ENCODE measurements at places on chromosomes 1 and 21.

- no peak for DNase-seq
Observed at GRCh38 chr21:22728091-22728490, 1729.9 kb downstream of the NCAM2 start.

DNA sequence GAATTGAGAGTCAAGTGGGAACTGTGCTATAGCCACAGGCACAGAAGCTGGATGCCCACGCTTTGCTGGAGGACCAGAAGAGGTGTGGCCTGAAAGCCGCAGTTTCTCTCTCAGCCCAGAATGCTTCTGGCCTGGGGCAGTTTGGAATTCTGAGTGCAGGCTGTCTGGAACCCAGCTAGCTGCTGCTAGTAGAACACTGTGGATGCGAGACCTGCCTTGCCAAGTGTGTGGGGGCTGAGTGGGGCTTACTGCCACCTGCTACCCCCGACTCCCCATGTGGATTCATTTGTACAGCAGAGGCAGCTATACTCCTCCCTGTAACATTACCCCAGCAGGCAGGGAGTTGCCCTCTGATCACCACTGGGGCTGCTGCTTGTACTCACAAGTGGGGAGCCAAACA is 12.2 kb downstream of the ADAMTS1 start:
- DNase-seq = no peak

GRCh38 chr1:159196543-159196942 is 8.1 kb upstream of the ACKR1 start:
- no peak for DNase-seq

GRCh38 chr1:31765041-31765467 is 914 bp upstream of the ADGRB2 start:
- DNase-seq = no peak

DNA sequence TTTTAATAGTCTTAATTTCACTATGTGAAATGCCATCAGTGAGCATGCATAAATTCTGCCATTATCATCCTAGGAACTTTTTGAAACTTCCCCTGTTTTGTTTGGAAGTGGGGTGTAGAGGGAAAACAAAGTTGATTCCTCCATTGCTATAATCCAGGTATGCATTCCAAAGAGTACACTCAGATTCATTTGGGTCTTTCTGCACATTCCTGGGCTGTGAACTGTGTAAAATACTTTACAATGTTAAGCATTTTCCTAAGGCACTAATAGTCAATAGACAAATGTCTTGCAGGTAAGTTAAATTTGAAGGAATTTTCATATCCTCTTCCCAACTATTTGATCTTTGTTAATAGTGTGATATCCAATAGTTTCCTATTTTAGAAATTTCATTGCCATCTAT is 36.2 kb downstream of the SGIP1 start:
- no peak for DNase-seq

DNA sequence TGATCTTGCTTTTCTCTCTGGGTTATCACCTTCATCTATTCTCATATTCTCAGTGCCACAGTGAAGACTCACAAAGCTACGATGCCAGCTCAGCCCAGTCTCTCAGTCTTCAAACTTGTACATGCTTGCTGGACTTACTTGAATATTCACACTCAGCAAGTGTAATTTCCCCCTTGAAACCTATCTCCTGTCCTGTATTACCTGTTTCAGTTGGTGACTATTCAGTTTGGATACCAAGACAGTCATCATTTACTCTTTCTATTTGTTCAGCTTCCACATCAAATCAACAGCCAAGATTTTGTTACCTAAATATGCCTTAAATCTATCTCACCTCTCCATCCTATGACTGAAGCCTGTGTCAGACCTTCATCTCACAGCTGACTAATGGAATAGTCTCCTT is 209.7 kb downstream of the LRRC7 start:
- no peak for DNase-seq

DNA sequence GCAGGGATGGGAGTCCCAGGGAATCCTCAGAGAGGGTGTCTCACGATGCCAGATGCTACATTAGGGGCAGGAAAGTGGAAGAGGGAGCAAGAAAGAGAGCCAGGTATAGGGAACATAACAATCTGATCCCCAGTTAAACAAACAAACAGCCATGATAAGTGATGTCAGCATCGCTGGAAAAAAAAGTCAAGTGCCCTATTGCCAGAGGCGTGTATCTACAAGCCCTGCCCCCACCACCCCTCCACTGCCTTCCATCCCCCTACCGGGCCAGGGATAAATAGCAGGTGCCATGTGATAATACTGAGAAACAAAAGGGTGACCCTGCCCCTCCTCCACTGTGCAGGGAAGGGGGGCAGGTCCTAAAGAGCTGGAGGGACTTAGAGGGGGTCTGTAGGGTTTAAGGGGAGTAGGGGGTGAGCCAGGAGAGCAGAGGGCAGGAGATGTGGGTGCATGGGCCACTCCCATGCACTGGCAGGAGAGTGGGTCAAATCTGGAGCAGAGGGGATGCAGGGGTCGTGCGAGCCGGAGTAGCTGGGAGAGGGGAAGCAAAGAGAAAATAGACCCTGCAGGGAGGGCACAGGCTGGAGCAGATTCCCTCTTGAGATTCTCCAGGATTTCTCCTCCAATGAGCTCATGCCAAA is 3.4 kb downstream of the SLC26A9 start:
- peak; percentile 34 for DNase-seq

GRCh38 chr1:160629286-160630210 is 17.3 kb downstream of the SLAMF1 start:
- DNase-seq = no peak

DNA sequence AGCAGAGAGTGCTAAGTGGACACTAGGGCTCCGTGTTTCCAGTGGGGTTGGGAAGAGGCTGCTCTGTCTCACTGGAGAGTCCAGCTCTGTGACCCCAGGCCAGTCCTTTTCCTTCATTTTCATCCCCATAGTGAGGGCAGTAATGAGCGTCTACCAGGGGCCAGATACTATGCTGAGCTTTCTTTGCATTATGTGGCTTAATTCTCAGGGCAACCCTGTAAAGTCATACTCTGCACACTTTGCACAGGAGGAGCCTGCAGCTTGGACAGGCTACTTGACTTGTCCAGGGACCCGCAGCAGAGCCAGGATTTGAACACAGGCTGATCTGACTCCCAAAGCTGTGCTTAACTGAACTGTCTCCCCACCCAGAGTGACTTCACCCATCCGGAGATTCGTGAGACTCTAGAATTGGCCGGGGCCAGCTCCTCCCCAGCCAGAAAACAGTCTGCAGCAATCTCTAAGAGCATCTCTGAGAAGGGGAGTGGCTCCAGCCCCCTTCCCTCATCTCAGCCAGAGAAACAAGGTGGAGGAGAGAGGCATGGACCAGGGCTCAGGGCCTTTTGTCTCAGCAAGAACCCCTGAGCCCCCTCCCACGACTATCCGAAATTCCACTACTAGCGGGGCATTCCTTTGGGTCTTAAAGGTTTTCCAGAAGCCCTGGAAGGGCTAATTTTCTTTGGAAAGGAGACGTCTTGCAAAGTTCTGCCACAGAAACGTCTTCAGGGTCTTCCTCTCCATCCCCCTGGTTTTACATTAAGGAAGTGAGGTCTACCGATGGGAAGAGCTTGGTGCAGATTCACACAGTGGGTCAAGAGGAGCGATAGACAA is 866 bp upstream of the FNDC5 start:
- DNase-seq = peak; percentile 28

DNA sequence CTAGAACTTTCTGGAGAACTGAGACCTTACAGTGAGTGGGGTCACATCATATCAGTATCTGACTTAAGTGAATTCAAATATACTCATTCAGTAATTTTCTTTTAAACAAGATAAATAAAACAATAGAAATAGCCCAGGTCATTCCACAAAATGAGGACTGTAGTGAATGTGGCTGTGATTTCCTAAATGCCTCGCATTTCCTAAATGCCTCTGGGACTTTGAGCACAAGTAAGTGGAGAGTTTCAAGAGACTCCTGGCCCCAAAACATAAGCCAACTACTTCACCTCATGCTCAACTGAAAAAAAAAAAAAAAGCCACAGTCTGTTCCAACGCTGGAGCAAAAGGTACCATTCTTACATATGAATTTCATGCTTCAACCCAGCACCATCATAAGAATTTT is 81.5 kb downstream of the ZNF281 start:
- DNase-seq = no peak

DNA sequence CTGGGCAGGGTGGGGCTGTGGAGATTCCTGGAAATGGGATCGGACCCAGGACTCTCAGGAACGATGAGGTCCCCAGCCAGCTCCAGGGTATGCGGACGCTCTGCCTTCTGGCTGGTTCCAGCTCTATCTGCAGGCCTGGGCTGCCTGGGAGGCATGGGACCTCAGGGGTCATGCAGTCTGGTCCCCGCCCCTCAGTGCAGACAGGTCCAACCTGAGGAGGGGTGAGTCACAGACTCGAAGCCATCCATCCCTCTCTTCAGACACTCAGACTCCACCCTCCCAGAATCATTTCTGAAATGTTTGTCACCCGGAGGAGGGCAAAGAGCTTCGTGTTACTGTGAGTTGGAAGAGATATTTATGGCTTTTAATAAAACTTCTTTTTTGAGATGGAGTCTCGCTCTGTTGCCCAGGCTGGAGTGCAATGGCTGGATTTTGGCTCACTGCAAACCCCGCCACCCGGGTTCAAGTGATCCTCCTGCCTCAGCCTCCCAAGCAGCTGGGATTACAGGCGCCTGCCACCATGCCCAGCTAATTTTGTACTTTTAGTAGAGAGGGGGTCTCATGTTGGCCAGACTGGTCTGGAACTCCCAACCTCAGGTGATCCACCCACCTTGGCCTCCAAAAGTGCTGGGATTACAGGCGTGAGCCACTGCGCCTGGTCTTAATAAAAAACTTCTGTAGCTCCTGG is 5.9 kb upstream of the MYOM3 start:
- DNase-seq = no peak

- no peak for DNase-seq
Observed at GRCh38 chr1:195709821-195710220, 898.4 kb downstream of the KCNT2 start.

- no peak for DNase-seq
Observed at GRCh38 chr1:204672482-204673121, 12.9 kb downstream of the LRRN2 start.

DNA sequence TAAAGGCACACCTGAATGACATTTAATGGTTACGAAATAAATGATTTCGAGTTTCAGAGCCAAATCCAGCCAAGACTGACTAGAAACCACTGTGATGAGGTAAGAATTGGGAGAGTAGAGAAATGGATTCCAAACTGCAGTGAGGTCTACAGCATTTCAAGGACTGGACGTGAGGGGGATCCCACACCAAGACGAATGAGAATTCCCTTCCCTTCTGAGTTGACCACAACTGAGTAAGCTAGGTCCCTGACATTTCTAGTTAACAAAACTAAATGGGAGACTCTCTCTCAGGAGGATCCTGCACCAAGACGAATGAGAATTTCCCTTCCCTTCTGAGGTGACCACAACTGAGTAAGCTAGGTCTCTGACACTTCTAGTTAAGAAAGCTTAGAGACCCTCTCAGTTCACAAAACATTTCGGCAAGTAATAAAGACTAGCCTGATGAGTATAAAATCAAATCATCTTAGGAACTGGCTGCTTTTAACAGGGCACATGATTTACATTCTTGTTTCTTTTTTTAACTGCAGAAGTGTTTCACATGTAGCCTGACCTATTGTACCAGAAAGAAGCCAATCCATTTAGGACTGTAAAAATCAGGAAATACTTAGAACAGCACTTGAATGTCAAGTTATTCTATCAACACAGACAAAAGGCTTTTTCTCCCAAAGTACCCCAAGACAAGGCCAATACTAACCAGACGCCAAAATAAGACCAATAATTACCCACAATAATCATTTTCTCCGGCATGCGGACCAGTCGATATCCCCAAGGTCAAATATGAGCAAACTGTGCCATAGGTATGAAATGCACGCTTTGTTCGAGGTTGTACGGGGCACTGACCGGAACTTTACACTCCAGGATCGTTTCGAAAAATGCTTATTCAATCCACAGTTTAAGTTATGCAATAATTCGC is 1.4 kb upstream of the SPATA1 start:
- peak; percentile 14 for DNase-seq

- no peak for DNase-seq
Observed at GRCh38 chr1:1875932-1876331, 15.0 kb downstream of the GNB1 start.

- no peak for DNase-seq
Observed at GRCh38 chr1:233570216-233570615, 43.7 kb upstream of the KCNK1 start.

DNA sequence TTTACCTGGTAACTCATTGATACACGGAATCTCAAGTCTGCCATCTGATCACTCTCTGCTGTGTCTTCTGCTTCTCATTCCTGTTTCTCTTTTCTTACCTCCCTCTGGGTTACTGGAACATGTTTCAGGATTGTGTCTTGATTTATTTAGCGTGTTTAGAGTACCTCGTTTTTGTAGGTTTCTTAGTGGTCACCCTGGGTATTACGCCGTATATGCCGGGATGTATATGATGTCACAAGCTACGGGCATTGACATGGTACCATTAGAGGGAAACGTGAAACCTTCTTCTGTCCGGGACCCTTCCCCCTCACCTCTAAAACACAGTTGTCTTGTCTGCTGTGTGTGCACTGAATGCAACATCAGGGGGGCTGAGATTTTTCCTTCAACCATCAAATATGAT is 2.8 kb downstream of the ACTRT2 start:
- no peak for DNase-seq

GRCh38 chr1:41412748-41413147 is 51.5 kb downstream of the FOXO6 start:
- DNase-seq = no peak

All from GM13977 (cell line).